ENCODE measurements at places on chromosomes 11 and 22.

GRCh38 chr11:123382555-123383074 is 47.5 kb upstream of the GRAMD1B start:
- no peak for DNase-seq

DNA sequence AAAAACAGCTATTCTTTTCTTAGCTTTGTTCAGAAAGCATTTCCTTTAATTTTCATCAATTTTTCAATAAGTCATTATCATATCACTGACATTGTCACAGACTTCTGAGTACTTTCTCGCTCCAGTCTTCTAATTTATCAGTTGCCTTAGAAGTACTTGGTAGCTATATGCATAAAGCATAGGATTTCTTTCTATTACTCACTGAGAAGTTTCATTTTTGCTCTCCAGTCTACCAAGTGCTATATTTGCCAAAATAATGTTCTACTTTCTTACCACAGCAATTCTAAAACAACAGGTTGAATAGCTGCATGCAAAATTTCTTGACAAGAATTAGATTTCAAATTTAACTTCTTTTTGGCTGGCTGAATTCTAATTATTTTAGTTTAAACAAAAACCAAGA is 116.3 kb downstream of the STK33 start:
- DNase-seq = no peak

GRCh38 chr22:24847490-24847889 is 41.5 kb downstream of the SGSM1 start:
- DNase-seq = no peak

DNA sequence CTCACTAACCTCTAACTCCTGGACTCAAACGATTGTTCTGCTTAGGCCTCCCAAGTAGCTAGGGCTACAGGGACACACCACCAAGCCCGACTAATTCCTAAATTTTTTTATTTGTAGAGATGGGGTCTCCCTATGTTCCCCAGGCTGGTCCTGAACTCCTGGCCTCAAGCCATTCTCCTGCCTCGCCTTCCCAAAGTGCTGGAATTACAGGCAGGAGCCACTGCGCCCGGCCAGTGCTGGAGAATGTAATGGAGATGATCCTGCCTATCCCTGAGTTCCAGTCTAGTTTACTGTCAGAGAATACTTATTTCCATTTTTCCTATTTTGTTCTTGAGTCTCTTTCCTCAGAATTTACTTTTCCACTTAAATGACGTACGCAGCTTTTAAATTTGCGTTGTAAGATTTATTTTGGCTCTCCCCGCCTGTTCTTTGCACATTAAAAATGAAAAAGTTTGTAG is at the start of gene CHEK1:
CHEK1 (plus strand) TSS at position 408 of the 458 bp plus-strand sequence. CDS start 1,606 bp downstream, outside the sequence.
- DNase-seq = no peak

DNA sequence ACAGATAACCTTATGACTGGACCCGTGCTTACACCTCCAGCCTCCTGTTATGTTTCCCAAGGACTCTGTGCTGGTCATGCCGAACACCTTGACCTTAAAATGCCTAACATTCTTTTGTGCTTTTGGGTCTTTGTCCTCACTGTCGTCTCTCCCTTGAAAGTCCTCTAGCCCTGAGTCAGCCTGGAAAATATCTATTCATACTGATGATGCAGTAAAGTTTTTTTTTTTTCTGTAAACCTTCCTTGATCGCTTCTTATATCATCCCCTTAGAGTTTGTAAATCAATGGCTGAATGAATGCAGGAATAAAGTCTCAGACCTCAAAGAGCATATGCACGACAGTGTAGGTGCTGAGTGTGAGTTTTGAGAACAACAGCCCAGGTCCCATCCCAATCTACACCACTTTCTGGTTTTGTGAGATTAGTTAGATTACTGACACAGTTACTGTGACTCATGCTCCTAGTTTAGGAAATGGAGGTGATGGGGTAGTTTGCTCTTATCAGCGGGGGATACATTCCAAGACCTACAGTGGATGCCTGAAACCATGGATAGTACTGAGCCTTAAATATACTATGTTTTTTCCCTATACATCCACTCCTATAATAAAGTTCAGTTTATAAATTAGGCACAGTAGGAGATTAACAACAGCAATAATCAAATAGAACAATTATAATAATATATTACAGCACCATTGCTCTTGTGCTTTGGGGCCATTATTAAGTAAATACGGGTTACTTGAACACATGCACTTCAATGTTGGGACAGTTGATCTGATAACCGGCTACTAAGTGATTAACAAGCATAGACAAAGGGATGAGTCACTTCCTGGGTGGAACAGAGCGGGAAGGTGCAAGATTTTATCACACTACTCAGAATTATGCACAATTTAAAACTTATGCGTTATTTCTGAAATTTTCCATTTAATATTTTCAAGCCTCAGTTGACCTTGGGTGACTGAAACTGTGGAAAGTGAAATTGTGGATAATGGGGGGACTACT is 8.6 kb downstream of the TCN1 start:
- DNase-seq = no peak

DNA sequence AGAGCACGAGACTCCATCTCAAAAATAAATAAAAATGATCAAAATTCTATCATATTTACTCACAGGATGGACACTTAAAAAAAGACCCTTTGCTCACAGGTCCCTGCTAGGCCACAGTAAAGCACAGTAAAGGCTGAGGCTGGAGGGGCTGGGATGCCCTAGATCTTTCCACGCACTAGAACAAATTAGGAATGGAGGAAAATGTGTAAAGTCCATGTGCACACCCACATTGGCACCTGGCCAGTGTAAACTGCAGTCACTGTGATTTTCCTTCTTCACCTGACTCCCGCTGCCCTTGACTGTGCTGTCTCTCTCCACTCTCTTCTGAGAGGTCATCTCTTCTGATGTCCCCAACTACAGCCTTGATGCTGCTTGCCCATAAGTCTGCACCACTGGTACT is 195.5 kb downstream of the EFCAB6 start:
- DNase-seq = no peak

DNA sequence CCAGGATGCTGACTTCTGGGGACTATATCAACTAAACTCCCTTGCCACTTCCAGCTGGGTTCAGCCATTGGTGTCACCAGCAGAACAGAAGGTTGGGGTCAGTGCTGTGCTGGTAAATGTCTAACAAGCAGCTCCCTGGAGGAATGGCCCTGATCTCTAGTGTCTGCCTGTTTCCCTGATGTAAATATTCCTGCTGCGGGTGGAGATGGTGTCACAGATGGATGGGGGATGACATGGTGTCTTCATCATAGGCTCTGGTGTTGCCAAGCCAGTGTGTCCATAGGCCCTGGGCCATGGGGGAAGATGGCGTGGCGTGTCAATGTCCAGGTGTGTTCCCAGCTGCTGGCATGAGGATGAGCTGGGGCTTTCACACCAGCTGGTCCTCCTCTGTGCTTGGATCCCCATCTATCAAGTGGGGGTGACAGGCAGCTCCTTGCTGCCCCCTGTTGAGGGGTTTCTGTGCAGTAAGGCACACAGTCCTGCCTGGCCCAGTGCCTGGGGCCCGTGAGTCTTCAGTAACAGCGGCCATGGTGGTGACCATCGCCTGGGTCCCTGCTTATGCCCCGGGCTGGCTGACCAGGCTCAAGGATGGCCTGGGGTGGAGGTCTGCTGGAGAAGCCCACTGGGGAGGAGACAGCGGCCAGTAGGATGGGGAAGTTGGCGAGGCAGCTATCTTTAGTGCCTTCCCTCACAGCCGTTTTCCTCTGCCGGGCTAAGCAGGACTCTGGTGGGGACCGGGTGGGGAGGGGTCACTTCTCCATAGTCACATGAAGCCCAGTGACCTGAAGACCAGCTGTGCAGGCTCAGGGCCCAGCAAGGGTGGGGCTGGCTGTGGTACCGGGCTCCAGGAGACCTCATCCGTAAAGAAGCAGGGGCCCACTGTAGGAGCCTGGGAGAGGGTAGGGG is 12.7 kb downstream of the RPL3 start:
- DNase-seq = peak; percentile 76

- DNase-seq = no peak
Measured at GRCh38 chr11:19729141-19729540, 16.5 kb downstream of the NAV2 start.

DNA sequence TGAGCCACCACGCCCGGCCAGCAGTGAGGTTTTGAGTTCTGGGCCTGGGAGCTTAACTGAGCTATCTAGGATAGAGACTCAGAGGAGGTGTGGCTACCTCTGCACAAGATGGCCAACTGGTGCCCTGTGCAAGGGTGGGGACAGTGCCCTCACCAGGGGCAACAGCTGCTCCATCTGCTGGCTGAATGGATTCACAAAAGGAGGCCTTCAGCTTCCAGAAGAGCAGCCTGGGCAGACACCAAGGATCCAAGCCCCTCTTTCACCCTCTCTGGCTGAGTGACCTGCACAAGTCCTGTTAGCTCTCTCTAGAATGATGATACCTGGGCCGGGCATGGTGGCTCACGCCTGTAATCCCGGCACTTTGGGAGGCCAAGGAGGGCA is 33.5 kb upstream of the BAIAP2L2 start:
- peak; percentile 61 for DNase-seq

DNA sequence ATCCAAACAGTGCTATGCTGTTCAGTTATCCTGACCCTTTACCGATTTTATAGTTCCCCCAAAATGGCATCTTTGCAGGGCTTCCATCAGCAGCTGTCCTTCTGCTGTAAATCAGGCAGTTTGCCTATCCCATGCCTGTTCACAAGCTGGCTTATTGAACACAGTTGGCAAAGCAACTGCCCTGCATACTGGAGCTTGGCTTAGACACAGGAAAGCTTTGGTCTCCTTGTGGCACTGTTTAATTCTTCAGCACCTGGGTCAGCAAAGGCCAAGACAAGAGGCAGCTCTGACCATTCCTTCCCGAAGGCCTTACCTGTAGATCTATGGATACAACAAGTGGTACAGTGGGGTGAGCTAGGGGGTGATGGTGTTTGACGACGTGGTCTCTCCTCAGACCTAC is 32.2 kb downstream of the TSPAN18 start:
- no peak for DNase-seq
